Dermis microvascular lymphatic vessel endothelial cell (primary cell): ENCODE measurements at places on chromosomes 1 and 21. TPM values are rescaled to one million over a fixed set of nuclear protein-coding genes. Genes with fewer than 3 reads are reported as not detected.

Gene DISP3
- under 0.01 and 0.25 TPM in 2 replicates for total RNA-seq

Gene KRTAP22-1
- not detected in 2 replicates for total RNA-seq

Gene GSTM5
- total RNA-seq: 0.25 TPM in 1 of 2 replicates, not detected in the other

Gene CLIC6
- total RNA-seq: not detected in 2 replicates

Gene IL22RA1
- not detected in 2 replicates for total RNA-seq

Gene GUCA2A
- total RNA-seq: not detected in 2 replicates

Gene VAMP4
- total RNA-seq: 3.1 and 4.9 TPM in 2 replicates

Gene PDE9A
- total RNA-seq: 1.4 and 4.7 TPM in 2 replicates
